ENCODE measurements at places on chromosomes 6 and 20. TPM values are rescaled to one million over a fixed set of nuclear protein-coding genes. Genes with fewer than 3 reads are reported as not detected.

DBNDD2 gene
- total RNA-seq: 4.6 TPM

PTCHD4 gene
- total RNA-seq: 9.8 TPM

DIDO1 gene
- total RNA-seq: 48.4 TPM

- DNase-seq: no peak
Measured at GRCh38 chr6:108222064-108222463, 38.8 kb downstream of the SNX3 start.

- peak; percentile 66 for DNase-seq
Measured at GRCh38 chr6:101085327-101085726, 204.2 kb upstream of the ASCC3 start.

GRCh38 chr20:37954190-37954589, 51.3 kb downstream of the VSTM2L start:
- no peak for DNase-seq

DNA sequence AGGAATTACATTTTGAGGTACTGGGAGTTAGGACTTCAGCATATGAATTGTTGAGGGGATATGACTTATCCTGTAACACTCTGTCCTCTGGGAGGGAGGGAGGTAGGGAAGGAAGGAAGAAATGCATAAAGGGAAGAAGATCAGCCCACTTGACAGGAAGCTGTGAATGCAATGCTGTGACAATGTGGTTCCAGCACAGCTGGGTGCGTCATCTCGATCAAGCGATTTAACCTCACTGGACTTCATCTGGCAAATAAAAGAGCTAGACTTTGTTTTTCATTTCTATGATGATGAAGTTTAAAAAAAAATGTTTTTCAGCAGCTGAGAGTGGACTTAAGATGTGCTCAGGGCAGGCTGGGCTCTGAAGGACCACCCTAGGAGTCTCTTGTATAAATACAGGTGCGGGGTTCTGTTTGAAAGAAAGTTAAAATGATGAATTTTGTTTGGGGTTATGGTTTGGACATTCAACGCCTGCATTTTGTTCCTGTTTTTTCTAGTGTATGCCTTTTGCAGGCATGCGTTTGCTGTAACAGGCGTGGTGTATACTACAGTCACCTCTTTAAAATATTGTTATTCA, 178.1 kb downstream of the RIMS1 start:
- no peak for DNase-seq

GRCh38 chr6:136641166-136641565, 90.9 kb upstream of the MAP7 start:
- no peak for DNase-seq

DNA sequence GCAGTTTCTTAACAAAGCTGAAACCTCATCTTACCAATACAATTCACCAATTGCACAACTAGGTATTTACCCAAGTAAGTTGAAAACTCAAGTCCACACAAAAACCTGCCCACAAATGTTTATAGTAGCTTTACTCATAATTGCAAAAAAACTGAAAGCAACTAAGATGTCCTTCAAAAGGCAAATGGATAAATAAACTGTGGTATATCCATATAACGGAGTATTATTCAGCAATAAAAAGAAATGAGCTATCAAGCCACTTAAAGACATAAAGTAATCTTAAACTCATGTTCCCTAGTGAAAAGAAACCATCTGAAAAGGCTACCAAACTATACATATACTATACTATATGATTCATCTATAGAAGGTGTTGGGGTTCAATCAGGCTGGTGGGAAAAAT, 179.7 kb downstream of the HACE1 start:
- no peak for DNase-seq
